ENCODE measurements at places on chromosomes 7 and 10.

DNA sequence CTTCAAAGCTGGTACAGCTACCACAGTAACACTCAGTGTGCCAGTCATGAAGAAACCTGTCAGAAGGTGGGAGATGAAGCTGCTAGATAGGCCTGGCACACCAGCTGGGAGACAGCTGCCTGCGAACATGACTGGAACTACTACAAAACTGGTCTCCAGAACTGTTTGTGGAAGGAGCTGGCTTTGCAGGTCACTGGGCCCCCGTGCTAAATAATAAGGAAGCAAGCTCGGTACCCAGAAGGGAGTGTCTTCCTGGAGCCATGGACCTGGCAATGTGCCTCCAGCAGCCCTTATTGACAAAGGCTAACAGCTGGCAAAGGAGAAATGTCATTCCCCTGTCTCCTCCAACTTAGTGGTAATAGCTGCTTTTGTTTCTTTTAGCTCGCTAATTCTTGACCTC, 1217.6 kb upstream of the LRRN3 start:
- no peak for DNase-seq

GRCh38 chr10:93277360-93277759, 203.7 kb downstream of the CYP26A1 start:
- DNase-seq: no peak

DNA sequence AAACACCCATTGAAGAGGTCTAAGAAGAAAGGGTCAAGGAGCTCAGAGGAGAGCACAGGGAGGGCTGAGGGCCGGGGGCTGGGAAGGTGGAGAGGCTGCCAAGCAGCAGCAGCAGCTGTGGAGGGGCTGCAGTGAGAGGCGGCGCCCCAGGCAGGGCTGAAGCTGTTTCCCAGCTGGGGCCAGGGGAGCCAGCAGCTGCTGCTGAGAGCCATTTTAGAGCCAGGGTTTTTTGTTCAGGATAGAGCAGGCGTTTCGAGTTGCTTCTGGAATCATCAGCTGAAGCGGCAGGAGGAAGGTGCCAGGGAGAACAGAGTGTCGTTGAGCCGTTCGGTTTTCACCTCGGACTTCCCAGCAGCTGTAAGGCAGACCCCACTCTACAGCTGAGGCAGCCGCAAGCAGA, 62.7 kb downstream of the LANCL2 start:
- DNase-seq: no peak

GRCh38 chr7:157404845-157405481, 68.2 kb downstream of the DNAJB6 start:
- no peak for DNase-seq

DNA sequence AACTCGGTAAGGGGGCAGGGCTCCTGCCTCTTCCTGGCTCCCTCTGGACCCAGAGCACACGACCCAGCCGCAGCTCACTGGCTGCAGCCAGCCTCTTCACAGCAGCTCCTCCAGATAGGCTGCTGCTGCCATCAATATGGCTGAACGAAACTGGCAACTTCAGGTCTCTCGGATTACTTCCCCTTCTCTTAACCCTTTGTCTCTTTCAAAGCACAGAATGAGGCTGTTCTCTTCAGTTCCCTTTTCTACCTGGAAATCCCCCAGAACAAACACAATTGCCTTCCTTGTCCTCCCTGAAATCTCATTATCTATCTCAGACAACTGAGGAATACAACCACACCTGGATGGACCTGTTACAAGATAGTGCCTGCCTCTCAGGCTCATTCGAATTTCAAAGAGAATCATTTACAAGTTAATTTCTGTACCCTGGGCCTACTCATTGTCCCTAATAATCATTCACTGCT, 193.4 kb upstream of the MBL2 start:
- DNase-seq: no peak

DNA sequence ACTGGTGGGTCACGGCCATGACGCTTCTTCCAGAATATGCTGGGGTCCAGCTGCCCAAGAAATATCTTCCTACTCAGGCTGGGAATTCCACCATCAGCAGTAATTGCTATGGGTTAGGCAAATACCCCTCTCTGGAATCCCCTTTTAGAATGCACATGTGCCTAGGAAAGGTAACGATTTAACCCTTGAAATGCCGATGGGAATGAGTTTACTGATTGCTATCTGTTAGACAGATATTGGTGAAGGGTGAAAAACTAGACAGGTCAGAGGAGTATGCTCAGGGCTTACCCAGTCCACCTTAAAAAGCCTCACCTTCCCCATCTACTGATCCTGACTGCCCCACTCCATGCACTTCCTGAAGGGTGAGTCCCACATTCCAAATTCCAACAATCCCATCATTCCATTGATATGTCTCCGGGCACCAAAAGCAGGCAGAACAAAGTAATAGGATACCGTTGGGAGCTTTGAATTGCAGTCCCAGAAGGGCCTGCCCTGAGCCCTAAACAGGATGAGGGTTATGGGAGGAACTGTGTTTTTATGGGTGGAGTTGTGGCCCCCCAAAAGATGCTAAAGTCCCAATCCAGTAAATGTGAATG, 59.3 kb downstream of the DLG5 start:
- DNase-seq: no peak

DNA sequence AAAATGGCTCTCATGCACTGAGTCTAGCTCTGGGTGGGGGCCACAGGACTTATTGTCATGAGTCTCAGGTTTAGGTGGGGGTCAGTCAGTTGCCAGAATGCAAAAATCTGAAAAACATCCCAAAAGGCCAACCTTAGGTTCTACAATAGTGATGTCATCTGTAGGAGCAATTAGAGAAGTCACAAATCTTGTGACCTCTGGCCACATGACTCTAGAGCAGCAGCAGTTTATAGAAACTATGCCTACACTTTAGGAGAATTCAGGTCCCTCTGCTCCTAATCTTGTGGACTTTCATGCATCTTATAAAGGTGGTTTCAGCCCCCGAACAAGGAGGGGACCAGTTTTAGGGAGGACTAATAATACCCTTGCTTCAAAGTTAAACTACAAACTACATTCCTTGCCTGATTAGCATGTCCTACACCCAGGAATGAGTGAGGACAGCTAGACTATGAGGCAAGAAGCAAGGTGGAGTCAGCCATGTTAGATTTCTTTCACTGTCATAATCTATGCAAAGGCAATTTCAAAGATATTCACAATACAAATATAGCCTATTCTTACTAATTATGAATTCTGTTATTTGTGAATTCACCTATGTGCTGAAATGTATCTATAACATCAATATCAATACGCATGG, 123.5 kb upstream of the ADCY1 start:
- no peak for DNase-seq

GRCh38 chr7:144982133-144982532, 146.3 kb upstream of the TPK1 start:
- no peak for DNase-seq

- DNase-seq: no peak
These were observed 5.7 kb downstream of the HIPK2 start for GRCh38 chr7:139772115-139772514.

DNA sequence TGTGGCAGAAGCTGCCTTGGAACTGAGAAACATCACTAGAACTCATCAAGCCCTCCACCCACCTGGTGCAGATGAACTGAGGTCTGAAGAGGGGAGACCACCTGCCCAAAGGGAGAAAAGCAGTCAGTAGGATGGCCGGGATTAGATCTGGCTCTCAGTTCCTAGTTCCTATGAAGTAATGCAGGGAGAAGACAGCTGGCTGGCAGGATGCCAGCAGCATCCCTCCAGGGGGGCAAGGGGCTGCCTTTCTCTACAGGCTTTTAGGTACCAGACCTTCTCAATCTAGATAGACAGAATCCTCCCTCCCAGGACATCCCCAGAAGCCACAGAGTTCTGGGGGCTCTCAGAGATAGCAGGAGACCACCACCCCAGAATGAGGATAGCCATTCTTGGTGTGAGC, 7.8 kb downstream of the CRHR2 start:
- no peak for DNase-seq

DNA sequence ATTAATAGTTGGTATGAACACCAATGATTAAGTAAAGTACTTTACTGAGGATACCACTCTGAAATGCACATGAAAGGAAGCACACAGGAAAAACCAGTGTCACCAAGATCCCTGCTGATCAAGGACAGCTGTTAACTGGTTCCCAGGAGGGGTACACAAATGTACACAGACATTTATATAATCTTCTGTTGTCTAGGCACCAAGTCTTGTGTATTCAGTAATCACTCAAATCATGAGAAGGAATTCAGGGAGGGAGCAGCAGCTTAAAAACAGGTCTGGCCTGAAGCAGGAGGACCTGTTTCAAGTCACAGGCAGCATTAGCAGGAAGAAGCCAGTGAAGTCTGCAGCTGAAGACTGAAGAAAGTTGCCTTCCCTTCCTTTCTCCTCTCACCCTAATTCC, 18.7 kb downstream of the MPP7 start:
- no peak for DNase-seq

DNA sequence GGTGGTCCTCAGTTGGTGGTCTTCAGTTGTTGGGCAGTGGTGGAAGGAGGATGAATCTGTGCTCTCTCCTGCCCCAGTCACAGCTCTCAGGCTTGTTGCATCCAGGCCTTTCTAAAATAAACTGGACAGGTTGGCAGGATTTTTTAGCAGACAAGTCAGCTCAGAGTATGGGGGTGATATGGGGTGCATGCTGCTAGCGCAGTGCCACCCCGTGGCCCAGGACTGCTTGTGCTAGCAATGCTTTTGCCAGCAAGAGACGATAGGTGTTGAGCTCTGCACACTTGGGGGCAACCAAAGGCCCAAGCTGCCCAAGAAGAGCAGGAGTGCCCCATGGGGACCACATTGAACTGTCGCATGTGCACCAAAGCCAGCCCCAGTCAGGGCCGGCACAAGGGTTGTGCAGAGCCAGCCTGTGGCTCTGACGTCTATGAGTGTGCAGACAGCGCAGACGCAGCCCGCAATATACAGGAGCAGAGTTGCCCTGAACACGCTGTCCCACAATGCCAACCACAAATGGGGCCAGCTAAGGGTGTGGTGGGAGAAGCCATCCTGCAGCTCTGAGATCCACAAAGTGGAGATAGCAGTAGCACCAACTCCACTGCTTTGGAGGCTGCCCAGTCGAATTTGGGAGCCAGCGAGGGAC, 49.8 kb upstream of the PDSS1 start:
- no peak for DNase-seq

GRCh38 chr7:25246306-25246705, 18.0 kb upstream of the NPVF start:
- DNase-seq: no peak

DNA sequence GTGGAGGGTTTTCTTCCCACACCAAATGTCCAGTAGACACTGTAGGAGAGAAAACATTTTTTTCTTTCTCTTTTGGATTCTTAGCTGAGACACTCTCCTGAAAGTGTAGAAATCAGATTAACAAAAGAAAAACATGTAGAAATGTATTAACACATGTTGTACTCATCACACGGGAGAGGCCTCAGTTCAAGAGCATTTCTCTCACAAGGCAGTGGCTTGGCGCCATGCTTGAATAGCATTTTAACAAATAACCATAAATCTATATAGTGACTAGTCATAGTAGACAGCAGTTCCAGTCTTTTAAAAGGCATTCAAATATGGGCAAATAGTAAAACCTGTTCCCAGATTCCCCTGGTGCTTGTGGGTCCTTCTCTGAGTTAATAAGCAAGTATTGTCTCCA, 38.3 kb upstream of the GHITM start:
- no peak for DNase-seq

DNA sequence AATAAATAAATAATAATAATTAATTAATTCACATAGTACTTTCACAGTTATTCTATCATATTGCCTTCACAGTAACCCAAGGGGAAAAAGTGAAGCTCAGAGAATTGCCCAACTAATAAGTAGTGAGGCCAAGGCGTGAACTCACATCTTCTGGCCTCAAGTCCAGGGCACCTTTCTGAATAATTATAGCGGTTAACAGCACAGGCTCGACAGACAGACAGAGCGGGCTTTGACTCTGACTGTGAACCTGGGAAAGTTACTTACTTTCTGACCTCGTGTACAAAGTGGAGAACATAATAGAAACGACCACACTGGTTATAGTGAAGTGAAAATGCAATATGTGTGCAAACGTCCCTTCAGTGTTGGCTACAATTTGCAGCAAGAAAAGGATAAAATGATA, 5.7 kb upstream of the SMKR1 start:
- no peak for DNase-seq
